Activated CD4-positive, alpha-beta T cell treated with anti-CD3 and anti-CD28 coated beads, Interleukin-2, Interleukin-6, amounts not matched to agents 100 ng/mL and 50 ng/mL, durations not matched to agents 16 hours and 8 hours (primary cell): ENCODE measurements at places on chromosomes 1 and 21.
A peak's percentile ranks its signal among the peaks of the same experiment; 100 is the strongest.

GRCh38 chr1:7613106-7613850 is 157.8 kb upstream of the VAMP3 start:
- no peak for DNase-seq

DNA sequence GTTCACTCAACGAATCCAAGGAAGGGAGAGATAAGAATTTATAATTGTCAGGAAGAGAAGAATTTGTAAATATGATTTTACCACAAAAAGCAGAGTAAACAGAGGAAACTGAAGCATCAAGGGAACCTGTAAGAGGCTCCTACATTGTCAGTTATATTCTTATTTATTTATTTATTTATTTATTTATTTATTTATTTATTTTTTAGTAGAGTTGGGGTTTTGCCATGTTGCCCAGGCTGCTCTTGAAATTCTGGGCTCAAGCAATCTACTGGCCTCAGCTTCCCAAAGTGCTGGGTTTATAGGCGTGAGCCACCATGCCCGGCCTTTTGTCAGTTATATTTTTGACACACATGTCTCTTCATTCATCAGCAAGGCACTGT is 47.1 kb downstream of the FCRL3 start:
- no peak for DNase-seq

DNA sequence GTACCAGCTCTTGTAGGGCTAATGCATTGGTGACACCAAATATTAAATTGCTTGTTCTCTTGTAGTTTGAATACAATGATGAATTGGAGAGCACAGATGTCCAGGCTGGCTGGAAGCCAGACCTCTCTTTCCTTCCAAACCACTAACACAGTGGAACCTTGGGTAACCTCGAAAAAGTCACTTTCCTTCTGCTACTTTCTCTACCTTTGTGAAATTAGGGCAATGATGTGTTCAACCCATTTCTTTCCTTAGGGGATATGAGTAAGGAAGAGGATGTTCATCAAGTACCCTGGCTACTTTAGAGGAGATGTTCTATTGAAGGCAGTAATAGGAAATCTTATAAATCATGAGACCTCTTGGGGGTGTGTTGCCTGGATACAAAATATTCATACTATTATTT is 55.7 kb downstream of the XCL2 start:
- no peak for DNase-seq

GRCh38 chr1:202807926-202808757 is at the start of gene KDM5B:
Gene KDM5B (minus strand): TSS chr1:202808421. CDS start chr1:202808305, 116 bp downstream.
- DNase-seq, result peak; percentile 68

DNA sequence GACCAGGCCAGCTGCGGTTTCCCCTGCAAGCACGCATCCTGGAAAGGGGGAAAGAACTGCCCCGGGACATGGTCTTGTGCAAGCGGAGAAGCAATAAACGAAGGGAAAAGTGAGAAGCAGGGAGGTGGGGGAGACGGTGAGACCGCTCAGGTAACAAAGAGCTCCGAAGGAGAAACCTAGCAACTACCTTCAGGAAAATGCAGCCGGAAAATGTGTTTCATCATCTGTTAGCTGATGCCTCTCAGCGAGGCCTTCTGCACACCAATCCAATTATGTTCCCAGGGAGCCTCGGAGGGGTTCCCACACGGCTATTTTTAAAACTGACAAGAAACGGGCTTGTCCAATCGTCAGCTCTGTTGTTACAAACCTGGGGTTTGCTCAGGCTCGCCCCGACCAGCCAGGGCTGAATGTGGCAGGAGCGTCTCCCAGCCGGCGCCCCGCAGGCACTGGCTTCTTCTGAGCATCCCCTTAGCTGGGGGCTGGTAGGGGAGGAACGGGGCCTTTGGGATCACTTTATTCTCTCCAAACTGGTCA is 3.4 kb downstream of the RIPK4 start:
- DNase-seq, result no peak

DNA sequence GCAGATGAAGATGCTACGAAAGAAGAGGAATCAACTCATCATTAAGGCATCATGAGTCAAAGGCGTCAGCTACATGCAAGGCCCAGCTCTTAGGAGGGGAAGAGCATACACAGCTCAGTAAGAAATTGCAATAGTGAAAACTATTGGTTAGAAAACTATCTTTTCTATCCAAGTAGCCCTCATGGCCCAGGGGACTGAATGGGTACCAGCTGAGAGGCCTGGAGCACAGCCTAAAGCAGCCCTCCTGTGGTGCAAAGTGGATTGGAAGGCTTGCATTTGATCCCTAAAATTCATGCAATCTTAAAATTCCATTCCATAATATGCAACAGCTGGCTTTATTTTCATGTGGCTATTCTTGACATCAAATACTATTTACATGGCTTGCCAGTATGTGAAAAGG is 251.8 kb upstream of the USP24 start:
- no peak for DNase-seq

- peak; percentile 1 for DNase-seq
These were observed 25.0 kb downstream of the KRTAP24-1 start for GRCh38 chr21:30257773-30258172.

DNA sequence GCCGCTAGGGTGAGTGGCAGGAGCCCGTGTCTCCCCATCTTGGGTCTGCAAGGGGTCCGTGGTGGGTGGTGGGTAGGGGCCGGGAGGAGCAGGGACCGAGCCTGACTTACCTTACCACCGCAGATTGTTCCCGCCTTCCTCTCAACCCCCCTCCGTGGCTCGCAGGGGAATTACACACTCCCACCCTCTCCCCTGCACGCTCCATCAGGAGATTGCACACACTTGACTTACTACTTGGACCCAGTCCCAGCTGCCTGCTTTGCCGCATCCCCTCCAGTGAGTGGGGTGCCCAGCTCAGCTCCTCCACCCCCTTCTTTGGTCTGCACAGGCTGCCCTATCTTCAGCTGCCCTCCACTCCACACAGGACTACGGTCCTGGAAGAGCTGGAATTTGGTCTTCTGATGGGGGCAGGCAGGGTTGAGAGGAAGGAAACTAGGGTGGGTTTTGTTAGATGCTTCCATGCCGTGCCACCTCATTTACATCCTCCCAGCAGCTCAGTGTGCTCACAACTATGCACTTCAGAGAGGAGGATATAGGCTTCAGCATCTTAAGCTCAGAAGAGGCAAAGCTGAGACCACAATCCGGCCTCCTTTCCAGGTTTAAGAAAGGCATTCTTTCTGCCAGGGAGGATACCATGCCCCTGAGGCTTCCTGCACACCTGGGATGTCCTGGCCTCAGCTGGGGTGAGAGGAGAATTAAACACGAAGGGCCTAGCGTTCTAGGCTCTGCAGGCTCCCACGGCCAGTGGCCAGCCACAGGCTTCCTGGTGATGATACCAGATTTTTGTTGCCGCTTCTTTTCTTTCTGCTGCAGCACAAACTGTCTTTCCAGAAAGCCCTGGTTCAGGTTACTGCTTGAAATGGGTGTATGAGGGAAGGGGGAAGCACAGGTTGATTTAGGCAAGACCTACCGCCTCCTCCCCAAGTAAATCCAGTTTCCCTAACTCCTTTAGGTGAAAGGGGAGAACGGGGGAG is 2.3 kb downstream of the KCNC4 start:
- peak; percentile 24 for DNase-seq

DNA sequence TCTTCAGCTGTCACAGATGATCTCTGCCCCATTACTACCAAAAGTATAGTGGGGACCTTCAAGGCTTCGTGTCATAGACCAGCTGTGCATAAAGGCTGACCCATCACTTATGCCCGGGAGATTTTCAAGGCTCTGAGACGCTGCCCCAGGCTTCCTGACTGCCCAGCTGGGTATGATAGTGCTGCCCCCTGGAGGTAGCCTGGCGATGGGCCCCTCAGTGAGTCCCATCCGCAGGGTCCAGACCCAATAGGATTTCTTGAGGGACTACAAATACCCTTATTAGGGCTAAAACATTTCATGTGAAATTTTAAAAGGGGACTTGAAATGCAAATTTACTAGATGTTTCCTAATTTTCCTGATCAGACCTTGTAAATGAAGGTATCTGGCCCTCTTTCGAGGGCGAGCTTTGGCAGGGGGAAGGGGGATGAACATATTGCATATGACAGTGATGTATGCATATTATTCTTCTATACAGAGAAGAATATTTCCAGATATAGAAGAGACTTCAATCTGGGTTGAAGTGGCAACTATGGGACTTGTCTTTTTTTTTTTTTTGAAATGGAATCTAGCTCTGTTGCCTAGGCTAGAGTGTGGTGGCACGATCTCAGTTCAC is 11.7 kb upstream of the FCMR start:
- peak; percentile 66 for DNase-seq

GRCh38 chr1:177569476-177569875 is 398.7 kb downstream of the BRINP2 start:
- no peak for DNase-seq

GRCh38 chr21:33070998-33071769 is 1.2 kb downstream of the OLIG1 start:
- DNase-seq, result peak; percentile 8

DNA sequence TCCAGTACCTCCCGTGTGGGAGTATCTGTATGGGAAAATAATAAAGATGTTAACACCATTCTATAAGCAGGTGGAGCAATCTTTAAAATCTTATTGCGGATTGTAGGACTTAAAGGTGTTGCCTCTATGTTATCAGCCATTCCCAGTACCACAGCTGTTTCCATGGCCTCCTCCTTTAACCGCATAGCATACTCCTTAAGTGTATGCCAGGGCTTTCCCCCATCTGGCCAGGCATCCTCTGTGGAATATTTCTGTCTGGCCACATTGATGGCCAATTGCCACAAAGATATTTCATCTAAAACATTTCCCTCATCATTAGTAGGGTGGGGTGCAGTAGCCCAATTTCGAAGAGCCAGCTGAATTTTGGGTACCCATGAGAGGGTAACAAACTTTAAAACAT is 7.3 kb upstream of the STUM start:
- DNase-seq, result no peak

DNA sequence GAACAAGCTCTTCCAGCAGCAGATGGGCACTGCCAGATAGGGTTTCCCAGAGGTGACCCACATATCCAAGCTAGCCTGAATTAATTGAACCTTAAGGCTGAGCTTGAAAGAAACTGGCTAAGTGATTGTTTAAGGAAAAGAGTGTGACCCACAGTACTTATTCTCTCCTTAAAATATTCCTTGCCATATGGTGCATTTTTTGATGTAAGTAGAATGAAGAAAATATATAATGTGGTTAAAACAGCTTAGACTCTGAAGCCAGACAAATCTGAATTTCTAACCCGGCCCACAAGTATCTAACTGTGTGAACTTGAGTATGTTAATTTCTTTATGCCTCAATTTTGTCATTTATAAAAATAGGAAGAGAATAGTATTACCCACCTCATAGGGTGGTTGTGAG is 4.9 kb downstream of the PPP1R8 start:
- DNase-seq, result no peak

- DNase-seq, result no peak
These were observed 231.9 kb downstream of the TRABD2B start for GRCh38 chr1:47765236-47765635.

DNA sequence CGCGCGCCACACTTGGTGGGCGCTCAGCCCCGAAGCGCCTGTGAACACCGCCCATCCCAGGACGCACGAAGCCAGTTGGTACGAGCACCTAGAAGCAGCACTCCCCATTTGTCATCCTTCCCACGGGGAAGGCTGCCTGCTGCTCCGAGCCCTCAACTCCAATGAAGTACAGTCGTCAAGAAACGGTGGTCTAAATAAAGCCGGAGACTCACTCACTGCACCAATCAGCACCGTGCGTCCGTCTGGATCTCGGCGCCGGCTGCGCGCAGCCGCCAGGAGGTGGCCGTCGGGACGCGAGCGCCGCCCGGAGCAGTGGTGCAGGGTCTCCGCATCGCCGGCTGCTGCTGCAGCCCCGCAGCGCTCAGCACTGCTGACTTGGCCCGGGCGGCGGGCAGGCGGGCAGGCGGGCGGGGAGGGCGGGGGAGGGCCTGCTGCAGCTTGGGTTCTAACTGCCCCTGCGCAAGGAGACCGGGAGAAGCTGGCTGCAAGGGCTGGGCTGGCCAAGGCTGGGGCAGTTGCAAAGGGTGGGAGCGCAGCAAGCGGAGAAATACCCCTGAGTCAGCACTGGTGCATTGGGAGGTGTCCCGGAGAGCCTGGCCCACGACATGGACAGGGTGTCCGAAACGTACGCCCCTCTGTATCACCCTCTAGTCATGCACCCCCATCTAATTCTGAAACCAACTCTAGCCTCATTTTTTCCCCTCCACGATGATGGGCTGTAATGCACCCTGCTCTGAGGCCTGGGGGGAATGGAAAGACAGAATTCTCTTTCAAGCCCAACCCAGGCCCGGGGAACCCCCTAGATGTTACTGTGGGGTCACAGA is 35.8 kb upstream of the H6PD start:
- DNase-seq, result no peak

- DNase-seq, result no peak
These were observed 188.8 kb downstream of the TNR start for GRCh38 chr1:175554586-175554985.

DNA sequence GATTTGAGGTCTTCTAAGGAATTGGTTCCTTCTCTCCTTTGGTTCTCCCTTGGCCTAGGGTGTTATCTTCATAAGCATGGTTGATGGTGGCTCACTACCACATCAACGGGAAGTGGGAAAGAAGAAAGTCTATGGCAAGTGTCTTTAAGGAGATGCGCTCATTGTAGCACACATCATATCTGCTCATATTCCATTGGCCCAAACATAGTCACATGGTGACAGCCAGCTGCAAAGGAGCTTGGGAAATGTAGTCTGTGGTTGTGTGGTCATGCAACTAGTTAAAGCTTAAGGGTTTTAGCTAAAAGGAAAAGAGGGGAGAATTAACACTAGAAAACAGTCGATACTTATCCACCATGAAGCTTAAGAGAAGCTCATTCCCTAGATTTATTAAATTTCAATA is 11.4 kb upstream of the MRPS6 start:
- no peak for DNase-seq

DNA sequence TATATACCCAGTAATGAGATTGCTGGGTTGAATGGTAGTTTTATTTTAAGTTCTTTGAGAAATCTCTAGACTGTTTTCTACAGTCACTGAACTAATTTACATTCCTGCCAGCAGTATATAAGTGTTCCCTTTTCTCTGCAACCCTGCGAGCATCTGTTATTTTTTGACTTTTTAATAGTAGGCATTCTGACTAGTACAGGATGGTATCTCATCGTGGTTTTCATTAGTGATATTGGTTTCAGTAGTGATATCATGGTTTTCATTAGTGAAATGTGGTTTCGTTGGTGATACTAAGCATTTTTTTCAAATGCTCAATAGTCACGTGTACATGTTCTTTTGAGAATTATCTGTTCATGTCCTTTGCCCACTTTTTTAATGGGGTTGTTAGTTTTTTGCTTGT is 316.8 kb downstream of the PTBP2 start:
- DNase-seq, result no peak

- no peak for DNase-seq
These were observed 89.5 kb downstream of the SCMH1 start for GRCh38 chr1:41152622-41153044.

DNA sequence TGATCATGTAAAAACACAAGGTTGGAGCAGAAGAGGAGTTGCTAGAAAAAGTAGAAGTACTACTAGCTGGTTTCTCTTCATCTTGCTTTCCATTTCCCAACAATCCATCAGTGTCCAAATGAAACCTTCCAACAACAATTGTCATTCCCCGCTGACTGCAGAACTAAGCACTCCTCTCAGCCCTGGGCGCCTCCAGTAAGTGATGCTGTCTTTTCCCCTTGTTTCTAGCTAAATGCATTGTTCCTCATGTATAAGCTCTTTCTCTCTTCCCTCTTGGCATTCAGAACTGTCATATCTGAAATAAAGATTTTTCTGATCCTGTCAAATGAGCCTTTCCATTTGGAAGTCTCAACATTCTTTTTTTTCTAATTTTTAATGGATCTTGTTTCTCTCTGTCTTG is 68.7 kb downstream of the FCRL5 start:
- no peak for DNase-seq
